ENCODE measurements at places on chromosomes 11 and 22. TPM values are rescaled to one million over a fixed set of nuclear protein-coding genes. Genes with fewer than 3 reads are reported as not detected.

The GLYAT gene
- total RNA-seq, result not detected

GRCh38 chr22:36385491-36386350 lies 2.0 kb downstream of the MYH9 start:
- no peaks in the 10 kb centered on the region for H3K27me3 ChIP-seq
- H3K36me3 ChIP-seq, result peaks cover 9% of the 10 kb centered on the region
- peak; percentile 68 for DNase-seq
- H3K27ac ChIP-seq, result peak overlapping the region; percentile 100
- H3K4me1 ChIP-seq, result peaks cover 45% of the 10 kb centered on the region

GRCh38 chr11:2703363-2704141 lies 3.8 kb upstream of the KCNQ1OT1 start:
- no peak overlapping the region for H3K4me3 ChIP-seq
- H3K36me3 ChIP-seq, result no peaks in the 10 kb centered on the region
- no peak for DNase-seq

The OR51E2 gene
- not detected for total RNA-seq

The PGA5 gene
- total RNA-seq, result not detected

The CD3G gene
- 170 TPM for total RNA-seq

The ARVCF gene
- 2.8 TPM for total RNA-seq

DNA sequence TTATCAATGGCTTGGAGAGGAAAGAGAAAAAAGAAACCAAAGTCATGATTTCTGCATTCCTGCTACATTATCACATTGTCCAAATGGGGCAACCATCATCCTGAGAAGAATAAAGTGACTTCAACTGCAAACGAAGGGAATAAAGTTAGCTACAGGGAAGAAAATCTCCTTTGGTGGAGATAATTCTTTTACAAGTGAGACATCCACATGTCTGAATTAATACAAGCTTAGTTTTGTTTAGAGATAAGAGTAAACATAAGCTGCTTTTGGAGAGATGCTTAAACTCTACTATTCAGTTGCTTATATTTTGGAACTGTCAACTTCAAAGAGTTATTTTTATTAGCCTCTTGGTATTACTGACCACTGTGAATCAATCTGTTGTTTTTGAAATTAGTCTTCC lies at the start of gene OR52L1:
OR52L1 (minus strand) TSS at position 101 of the 400 bp plus-strand sequence; CDS start at position 46, 55 bp downstream.
- H3K36me3 ChIP-seq, result no peaks in the 10 kb centered on the region
- no peak for DNase-seq
- H3K27me3 ChIP-seq, result peaks cover 6% of the 10 kb centered on the region

Measured in T-helper 17 cell (primary cell).